ENCODE measurements at places on chromosomes 6 and 20. TPM values are rescaled to one million over a fixed set of nuclear protein-coding genes. Genes with fewer than 3 reads are reported as not detected.

Gene RGS19
- total RNA-seq = 32.0 TPM

Gene HCRTR2
- not detected for total RNA-seq

Gene HDAC2
- 206 TPM for total RNA-seq

DNA sequence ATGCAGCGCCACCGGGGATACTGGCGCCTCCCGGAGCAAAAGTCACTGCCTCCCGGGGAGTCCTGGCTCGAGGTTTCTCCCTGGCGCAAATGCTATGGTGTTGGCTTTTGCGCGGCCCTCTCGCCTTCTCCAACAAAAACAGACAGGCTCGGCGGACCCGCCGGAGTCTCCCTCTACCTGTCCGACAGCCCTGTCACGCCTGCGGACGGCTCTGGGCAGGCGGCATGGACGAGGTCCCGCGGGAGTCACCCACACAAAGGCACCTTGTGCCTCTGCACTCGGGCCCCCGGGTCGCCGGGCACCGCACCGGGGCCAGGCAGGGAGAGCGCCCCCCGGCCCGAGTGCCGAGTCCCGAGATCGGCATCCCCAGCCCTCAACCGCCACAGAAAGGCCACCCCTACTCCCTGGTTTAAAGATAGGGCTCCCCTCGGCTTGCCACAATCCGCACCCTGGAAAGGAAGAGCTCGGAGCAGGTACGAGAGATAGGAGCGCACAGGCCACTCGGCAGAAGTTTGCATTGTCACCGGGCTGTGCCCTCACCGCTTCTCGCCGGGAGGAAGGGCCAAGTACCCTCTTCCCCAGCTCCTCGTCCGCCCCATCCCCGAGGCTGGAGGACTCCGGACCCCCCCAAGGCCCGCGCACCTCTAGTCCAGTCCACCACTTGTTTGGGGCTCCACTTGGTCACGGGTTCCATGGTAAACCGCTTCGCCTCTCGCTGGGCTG lies 903 bp downstream of the CNKSR3 start:
- DNase-seq = no peak

DNA sequence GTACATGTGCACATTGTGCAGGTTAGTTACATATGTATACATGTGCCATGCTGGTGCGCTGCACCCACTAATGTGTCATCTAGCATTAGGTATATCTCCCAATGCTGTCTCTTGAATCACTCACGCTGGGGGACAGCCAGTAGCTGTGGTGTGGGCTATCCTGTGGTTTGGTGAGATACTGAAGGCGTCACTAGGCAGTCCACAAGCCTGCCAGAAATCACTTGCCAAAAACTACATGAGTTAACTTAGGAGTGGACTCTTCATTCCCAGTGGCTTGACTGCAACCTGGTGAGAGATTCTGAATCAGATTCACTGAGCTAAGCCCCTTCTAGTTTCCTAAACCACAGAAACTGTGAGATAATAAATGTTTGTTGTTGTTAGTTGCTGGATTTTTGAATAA lies 191.3 kb downstream of the TSHZ2 start:
- DNase-seq = no peak

All from Panc1 (cell line).